Fibroblast of skin of abdomen (primary cell): ENCODE measurements at places on chromosomes 7 and 10.

DNA sequence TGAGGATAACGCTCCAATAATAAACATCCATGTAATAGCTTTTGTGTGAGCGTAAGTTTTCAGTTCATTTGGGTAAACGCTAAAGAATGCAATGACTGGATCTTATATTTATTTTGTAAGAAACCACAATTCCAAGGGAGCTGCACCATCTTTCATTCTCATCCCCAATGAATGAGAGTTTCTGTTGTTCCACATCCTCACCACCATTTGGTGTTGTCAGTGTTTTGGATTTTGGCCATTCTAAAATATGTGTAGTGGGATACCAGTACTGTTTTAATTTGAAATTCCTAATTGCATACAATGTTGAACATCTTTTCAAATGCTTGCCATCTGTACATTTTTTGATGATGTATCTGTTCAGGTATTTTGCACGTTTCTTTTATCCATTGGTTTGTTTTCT is 50.9 kb upstream of the SEMA3D start:
- DNase-seq = peak; percentile 68

- DNase-seq = no peak
Observed at GRCh38 chr7:103803631-103804030, 185.8 kb downstream of the RELN start.

DNA sequence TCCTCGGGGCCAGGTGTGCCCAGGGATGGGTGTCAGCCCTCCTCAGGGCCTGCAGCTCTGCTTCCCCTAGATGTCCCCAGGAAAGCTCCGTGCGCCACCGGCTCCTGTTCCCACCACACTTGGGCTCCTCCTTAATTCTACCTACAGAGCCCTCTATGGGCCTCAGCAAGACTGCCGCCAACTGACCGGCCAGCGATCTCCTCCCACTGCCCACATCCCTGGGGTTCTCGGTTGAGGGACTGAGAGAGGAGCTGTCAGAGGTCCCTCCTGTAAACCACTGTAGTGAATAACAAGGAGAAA is 5.3 kb upstream of the LDB3 start:
- no peak for DNase-seq

DNA sequence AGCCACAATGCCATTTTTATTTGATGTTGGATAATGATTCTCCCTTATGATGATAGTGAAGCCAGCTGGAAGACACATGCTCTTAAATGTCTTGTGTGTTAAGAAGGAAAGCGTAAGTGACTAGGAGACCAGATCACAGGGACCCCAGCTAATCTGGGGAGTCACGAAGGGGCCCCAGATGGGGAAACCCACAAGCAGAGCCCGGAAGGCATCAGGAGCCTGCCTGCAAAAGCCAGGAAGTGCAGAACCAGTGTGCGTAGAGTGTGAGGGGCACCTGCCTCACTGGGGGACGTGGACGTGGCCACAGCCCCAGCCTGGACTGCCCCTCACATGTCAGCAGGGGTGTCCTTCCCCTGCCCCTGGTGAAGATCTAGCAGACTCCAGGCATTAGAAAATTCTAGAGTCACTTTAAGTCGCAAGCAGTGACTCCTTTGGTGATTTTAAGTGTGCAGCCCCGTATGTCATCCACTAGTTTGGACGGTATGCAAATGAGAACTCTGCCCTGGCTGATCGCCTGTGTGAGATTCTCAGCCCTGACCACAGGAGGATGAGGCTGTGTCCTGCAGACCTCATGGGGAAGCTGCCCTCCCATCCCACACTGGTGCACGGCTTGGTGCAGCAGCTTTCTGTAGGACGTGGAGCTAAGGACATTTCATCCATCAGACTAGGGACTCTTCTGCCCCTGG is 243.0 kb downstream of the WDR37 start:
- no peak for DNase-seq

- DNase-seq = no peak
Observed at GRCh38 chr7:102047-102711, 90.2 kb upstream of the FAM20C start.

- no peak for DNase-seq
Observed at GRCh38 chr10:73758704-73759511, 14.7 kb downstream of the SEC24C start.

DNA sequence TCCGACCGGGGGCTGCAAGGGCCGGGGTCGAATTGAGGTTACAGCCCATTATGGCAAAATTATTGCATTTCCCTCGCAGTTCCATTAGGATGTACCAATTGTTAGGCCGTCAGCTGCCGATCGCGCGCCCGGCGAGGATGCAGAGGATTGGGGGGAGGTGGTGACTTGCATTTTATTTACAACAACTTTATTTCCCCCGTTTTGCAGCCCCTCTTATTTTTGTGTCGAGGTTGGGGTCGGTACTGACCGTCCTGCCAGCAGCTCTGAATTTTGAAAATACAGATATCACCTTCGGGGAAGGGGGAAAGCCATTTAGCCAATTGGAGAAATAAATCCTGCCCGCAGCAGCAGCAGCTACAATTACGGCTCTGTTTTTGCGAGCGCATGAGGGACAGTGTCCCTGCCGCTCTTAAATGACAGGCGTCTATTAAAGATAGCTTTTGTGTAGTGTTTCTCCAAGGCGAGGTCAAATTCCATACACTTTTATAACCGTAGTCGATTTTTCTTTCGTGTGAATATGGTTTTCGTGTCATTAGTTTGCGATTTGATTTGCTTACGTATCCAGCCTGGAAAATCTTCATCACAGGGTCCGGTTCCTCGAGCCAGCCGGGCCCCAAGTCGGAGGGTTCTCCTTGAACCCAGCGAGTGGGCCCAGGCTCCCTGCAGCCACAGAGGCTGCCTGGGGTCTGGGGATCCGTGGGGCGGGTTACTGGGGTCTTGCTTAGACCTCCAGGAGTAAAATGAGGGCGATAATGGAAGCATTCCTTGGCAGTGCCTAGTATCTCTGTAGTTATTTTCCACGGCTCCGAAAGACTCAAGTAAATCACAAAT is 684 bp upstream of the HOXA5 start:
- no peak for DNase-seq

- DNase-seq = no peak
Observed at GRCh38 chr10:131658476-131659110, 242.2 kb upstream of the PPP2R2D start.

GRCh38 chr10:93771354-93771753 is 13.6 kb downstream of the LGI1 start:
- DNase-seq = peak; percentile 8

- DNase-seq = no peak
Observed at GRCh38 chr7:106054156-106054910, 57.8 kb downstream of the SYPL1 start.

GRCh38 chr10:129853562-129853903 is 110.5 kb downstream of the EBF3 start:
- peak; percentile 3 for DNase-seq

DNA sequence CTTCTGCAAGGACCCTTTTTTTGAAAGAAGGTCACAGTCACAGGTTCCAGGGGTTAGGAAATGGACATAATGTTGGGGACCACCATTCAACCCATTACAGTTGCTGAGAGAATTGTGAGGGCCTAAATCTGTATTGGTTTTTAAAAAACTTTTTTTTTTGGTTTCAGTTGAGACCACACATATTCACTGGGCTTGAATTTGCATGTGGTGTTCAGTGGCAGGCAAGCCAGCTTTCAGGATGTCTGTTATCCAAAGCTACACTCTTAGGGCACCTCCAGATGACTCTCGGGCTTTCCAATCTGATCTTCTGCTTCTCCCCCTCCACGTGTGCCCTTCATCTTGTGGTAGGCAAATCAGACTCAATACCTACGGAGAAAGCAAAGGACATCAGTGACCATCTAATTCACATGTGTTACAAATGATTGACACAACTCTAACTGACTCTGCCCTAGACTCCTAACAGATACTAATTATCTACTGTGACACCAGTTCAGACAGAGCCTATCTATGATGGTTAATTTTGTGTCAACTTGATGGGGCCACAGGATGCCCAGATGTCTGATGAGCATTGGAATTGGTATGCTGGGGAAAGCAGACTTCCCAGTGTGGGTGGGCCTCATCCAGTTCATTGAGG is 93.3 kb upstream of the ELMO1 start:
- DNase-seq = no peak

DNA sequence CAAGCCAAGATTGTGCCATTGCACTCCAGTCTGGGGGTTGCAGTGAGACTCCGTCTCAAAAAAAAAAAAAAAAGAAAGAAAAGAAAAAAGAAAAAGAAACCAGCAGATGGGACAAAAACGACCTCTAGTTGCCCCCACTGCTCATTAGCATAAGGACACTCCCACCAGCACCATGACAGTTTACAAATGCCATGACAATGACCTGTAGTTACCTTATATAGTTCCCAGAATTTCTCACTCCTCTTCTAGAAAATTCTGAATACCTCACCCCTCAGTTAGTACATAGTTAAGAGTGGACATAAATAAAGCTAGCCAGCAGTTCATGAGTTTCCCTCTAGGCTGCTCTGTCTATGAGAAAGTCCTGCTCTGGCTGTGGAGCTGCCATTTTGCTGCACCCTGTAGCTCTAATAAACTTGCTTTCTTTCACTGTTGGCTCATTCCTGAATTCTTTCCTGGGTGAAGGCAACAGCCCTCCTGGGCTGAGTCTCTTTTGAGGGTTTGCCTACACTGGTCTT is 276.8 kb upstream of the AKR1E2 start:
- DNase-seq = no peak

GRCh38 chr7:70738151-70738885 is 393.6 kb upstream of the GALNT17 start:
- DNase-seq = peak; percentile 43

GRCh38 chr7:35749556-35749955 is 51.3 kb upstream of the SEPTIN7 start:
- peak; percentile 50 for DNase-seq

GRCh38 chr7:544338-545221 is 24.9 kb upstream of the PDGFA start:
- no peak for DNase-seq

- DNase-seq = no peak
Observed at GRCh38 chr7:21357151-21358097, 70.5 kb upstream of the SP4 start.

GRCh38 chr10:46524472-46525176 is 31.8 kb downstream of the GPRIN2 start:
- no peak for DNase-seq

DNA sequence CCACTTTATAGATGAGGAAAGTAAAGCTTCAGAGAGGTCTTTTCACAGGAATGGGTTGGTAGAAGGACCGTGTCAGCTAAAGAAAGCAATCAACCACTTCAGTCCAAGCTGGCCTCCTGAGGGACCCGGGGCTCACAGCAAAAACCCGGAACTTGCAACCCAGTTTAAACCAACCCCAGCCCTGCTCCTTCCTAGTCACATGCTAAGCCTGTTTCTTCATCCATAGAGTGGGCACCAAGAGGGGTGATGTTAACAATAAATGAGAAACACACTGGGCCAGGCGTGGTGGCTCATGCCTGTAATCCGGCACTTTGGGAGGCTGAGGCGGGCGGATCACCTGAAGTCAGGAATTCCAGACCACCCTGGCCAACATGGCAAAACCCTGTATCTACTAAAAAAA is 12.1 kb upstream of the NPFFR1 start:
- no peak for DNase-seq
